Kasumi-1 (cell line): ENCODE measurements at places on chromosomes 12 and 14.
A peak's percentile ranks its signal among the peaks of the same experiment; 100 is the strongest.

DNA sequence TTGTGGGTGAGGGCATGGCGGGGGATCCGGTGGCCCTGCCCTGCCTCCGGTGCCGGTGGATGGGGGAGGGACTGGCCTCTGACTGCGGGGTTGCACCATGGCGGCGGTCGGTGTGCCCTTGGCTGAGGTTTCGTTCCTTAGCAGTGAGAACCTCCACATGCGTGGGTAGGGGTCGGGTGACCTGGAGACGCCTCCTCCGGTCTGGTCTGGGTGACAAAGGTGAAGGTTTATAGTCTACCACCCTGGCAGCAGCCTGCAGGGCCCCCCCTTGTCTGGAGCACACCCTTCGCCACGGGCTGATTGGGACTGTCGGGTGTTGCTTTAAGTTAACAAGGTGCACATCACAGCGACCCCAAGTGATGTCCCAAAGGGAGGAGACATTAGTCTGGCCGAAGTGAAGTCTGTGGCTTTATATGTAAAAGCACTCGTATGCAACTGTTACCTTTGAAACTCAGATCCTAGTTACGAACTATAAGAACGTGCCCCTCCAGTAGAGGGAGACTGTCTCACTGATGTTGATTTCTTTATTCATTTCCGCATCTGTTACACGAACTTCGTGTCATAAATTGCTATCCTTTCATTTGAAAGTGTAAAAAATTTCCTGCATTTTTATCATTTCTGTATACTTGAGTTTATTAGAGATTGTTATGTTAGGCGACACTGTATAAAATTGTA lies 74.4 kb downstream of the WDR20 start:
- DNase-seq = peak; percentile 16

DNA sequence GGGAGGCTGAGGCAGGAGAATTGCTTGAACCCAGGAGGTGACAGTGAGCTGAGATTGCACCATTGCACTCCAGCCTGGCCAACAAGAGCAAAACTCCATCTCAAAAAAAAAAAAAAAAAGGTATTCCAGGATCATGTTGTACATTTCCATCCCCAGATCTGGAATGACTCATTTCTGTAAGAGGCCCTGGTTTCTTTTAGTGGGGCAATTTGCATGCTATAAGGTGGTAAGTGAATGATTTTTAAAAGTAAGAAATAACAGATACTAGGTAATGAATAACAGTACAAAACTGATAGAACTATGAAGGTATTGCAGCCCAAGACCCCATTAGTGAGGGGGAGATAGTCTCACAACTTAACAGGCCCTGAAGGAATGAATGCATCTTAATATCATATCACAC lies 17.7 kb upstream of the ADCK1 start:
- no peak for DNase-seq

- DNase-seq = no peak
Measured at GRCh38 chr12:48901278-48901677, 24.0 kb downstream of the FKBP11 start.

GRCh38 chr12:41459906-41460214 lies 271.7 kb downstream of the PDZRN4 start:
- no peak for DNase-seq

DNA sequence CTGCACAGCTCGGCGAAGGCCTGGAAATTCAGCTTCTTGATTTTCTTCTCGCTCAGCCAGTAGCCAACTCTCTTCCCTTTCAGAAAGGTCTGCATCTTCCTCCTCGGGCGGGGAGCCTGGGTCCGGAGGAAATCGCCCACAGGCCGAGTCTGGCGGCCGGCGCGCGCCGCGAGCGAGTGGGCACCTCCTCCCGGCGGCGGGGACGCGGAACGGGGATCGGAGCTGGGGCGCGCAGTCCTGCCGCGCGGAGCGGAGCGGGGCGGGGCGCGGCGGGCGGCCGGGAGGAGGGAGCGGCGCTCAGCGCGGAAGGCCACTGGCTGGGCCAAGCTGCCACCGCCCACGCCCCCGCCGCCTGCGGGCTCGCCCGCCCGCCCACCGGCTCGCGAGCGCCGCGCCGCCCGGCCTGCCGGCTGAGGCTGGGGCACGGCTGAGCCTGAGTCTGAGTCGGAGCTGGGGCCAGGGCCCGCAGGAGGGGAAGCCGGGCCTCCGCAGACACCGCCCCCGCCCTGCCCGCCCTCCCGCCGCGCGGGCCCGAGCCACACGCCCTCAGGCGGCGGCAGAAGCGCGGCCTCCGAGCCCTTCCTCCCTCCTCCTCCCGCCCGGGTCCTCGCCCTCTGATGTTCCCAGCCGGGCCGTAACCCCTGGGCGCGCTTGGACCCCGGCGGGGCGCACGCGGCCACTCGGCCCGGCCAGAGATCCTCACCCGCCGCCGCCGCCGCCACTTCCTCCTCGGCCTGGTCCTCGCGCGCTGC lies 480 bp downstream of the ITPK1 start:
- DNase-seq = peak; percentile 72

DNA sequence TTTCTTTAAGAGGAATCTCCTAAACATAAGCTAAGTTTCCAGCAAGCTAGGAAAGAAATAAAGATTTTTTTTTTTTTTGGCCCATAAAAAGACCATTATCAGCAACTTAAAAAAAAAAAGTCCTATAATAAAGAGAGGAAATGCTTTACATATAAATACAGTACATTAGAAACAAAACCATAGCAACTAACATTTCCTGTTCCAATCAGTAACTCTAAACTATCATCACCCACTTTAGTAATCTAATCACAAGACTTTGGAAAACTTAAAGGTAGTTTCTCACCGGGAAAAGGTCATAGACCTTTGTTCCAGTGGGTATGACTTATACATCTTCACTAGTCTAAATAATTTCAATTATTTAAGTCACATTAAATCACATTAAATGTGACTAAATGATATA lies 11.1 kb downstream of the SPTSSA start:
- DNase-seq = no peak

GRCh38 chr12:107332743-107333142 lies 239.4 kb upstream of the CRY1 start:
- no peak for DNase-seq

GRCh38 chr14:98928418-98928817 lies 343.6 kb downstream of the BCL11B start:
- DNase-seq = no peak
